IPS-NIHi11 (cell line): ENCODE measurements at places on chromosomes 2 and 18.

GRCh38 chr2:71933467-71934319, 214.0 kb downstream of the CYP26B1 start:
- no peak for DNase-seq

GRCh38 chr2:181784556-181784955, 104.2 kb upstream of the NEUROD1 start:
- DNase-seq, result no peak

- DNase-seq, result no peak
Observed at GRCh38 chr2:85549095-85549494, 10.1 kb downstream of the MAT2A start.

- no peak for DNase-seq
Observed at GRCh38 chr2:179592167-179592936, 269.1 kb downstream of the ZNF385B start.

DNA sequence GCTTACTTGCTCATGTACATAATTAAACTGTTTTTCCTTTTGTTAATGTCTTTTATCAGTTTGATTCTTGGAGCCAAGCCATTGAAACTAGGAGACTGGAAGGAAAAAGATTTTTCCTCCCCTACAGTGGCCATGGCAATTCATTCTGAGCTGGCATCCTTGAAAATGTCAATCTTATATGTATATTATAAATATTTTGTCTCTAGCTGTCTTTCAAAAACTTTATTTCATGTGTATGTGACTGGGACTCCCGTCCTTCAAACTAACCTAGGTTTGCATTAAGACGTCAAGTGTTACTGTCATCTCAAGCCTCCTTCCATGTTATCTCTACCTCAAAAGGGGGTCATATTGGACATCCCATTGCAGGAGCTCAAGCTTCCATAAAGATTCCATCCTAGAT, 280.4 kb downstream of the HRH4 start:
- no peak for DNase-seq

DNA sequence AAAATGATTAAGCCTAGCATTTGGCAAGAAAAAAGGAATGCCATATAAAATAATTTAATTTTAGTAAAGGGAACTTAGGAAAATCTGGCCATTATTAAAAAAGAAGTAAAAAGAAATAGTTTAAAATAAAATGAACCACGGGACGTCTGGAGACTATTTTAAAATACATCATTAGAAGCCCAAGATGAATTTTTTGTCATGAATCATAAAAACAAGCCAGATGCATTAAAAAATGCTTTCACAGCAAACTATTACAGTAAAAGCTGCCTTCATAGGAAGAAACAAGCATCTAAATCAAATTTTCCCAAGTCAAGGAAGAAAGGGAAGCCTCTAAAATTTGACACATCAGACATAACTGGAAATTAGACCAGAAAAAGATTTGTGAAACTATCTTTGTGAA, 33.0 kb downstream of the COL5A2 start:
- no peak for DNase-seq

- no peak for DNase-seq
Observed at GRCh38 chr2:45869165-45869501, 217.7 kb downstream of the PRKCE start.

DNA sequence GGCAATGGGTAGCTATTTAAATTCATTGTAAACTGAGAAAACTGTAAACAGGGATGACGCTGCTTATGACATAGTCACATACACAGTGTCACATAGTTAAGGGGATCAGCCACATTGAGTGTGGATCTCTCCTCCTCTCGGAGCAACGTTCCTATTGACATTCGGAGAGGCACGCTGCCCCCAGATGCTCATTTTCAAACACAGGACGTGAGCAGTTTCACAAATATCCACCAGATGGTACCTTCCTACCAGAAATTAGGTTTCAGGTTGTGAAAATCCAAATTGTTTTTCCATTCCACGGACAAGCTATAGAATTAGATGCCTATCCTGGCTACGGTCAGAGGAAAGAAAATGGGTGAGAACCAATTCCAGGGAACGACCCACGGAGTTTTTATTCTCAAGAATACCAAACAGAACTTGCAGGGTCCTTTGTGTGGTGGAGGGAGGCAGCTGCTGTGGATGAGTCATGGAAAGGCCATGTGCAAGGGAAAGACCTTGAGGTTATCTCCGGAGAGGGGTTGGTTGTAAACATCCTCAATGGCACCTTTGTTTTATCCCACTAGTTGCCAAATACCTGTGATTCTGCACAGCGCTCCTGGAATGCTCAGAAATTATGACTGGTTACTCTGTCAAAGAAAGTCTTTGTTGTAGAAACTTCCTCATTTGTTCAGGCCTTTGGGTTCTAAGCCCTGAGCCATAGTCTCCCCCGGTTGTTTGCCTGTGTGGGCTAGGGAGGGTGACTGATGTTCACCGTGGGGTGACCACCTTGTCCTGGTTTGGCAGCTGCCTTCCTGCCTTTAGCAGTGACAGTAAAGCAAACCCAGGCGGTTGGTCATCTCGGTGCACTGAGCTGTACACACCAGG, 88.0 kb downstream of the ACTR3 start:
- peak; percentile 43 for DNase-seq

GRCh38 chr2:121191191-121192170, 93.5 kb downstream of the TFCP2L1 start:
- no peak for DNase-seq

DNA sequence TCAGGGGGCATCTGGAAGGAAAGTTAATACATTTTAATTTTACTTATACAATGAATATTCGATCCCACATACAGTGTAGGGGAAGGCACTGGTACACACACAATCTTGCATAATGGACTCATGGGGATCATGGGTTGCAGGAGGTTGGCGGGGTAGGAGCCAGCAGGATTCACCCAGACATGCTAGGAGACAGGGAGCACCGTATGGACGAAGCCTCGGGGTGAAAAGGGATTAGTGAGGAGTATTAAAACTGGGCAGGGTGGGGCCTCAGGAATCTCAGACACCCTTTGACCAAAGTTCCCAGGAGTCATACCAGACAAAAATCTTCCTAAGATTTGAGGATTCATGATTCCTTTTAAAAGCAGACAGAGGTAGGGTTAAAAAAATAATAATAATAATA, 140.8 kb downstream of the BCL11A start:
- no peak for DNase-seq

DNA sequence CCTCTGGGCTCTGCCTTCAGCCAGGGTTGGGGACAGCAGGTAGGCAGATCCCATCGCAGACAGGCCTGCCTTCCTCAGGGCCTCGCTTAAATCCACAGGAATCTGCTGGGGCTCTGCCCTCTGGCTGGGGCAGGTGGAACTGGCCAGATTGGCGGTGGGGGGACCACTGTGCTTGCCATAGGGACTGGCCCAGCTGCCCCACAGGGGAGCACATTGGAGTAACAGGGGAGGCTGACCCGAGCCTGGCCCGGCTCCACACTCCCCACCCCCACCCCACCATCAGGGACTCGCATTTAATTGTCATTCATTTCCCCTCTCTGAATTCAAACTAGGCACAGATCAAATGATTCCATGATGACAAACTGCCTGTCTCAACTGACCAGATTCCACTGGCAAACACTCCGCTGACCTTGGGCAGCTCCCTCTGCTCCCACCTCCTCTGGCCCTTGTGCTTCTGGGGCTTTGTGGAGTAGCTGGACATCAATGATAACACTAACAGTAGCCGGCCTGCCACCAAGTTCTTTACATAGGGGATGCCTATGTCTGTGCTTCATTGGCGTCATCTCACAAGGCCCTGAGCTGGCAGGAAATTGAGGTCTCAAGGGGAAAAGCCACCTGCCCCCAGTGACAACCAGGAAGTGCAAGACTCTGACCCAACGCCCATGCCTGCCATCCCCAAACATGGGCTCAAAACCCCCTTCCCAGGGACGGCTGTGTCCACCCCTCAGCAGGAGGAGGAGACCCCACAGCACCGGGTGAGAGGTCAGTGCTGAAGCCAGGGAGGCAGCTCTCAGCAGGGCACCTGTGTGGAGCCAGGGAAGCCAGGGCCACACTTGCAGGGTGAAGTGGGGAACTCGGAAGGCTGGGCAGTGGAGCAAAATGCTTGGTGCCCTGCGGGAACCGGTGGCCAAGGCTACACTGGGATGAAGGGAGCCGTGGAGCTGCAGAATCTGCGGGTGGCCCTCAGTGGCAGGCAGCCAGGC, 2.1 kb upstream of the B3GNT7 start:
- peak; percentile 81 for DNase-seq

DNA sequence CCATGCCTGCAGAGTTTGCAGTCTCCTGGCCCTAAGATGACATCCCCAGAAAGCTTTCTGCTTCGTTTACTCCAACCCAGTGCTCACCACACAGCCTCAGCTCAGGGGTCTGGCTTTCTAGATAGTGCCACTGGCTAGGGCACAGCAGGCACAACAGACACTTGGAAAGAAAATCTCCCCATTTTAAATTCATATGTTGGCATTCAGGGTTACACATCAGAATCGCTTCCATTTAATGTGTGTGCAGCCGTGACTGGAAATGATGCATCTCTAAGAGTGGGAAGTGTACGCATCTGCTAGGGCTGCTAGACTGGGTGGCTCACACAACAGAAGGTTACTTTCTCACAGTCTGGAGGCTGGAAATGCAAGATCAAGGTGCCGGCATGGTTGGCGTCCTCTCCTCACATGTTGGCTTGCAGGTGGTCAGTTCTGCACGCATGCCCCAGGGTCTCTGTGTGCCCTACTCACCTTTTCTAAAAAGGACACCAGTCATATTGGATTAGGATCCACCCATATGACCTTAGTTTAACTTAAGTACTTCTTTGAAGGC, 329.4 kb upstream of the RAB12 start:
- DNase-seq, result no peak

DNA sequence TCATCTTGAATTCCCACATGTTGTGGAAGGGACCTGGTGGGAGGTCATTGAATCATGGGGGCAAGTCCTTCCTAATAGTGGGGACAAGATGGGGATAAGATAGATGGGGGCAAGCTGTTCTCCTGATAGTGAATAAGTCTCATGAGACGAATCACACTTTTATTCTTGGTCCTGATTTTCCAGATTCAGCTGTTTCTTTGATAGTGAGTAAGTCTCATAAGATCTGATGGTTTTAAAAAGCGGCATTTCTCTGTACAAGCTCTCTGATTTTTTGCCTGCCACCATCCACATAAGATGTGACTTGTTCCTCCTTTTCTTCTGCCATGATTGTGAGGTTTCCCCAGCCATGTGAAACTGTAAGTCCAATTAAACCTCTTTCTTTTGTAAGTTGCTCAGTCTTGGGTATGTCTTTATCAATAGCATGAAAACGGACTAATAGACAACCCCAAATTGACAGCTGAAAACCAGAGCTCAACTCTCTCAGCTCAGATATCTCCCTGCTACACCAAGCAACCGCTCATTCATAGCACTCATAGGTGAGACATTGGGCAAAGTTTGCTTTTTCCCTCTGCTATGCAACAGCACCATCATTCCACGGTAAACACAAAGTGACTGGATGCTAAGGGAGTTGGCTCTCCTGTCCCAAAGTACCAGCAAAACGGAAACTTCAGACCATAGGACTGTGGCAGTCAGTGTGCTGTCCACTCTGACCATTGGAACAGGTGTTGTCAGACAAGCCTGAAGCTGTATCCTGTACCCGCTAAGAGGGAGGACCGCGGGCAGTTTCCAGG, 44.9 kb upstream of the TBC1D8 start:
- DNase-seq, result no peak

DNA sequence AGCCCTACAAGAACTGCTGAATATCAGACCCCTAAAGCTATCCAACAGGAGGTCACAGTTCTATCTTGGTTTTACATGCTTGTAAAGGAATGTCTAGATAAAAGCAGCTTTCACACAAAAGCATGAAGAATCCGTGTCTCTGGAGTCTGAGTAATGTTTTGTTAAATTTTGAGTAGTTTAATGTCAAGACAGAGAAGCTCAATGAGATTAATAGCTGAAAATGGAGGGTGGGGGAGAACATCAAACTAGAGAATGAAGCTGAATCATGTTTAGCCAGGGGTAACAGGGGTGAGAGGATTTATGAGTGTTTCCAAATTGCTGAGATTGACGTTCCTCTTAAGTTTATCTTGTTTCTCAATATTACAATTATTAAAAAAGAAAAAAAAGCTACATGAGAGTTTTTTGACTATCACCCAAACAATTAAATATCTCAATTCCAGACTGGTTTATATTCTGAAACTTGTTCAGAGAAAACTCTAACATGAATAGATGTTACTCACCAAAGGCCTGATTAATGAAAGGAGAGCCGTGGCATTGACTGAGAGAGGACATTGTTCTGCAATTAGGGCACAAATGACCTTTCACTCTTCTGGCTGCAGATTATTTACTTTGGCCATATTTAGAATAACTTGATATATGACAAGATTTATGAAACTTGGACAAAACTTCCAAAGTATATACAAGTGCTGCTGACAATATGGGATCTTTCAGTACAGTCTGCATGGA, 266.4 kb upstream of the ETAA1 start:
- no peak for DNase-seq

DNA sequence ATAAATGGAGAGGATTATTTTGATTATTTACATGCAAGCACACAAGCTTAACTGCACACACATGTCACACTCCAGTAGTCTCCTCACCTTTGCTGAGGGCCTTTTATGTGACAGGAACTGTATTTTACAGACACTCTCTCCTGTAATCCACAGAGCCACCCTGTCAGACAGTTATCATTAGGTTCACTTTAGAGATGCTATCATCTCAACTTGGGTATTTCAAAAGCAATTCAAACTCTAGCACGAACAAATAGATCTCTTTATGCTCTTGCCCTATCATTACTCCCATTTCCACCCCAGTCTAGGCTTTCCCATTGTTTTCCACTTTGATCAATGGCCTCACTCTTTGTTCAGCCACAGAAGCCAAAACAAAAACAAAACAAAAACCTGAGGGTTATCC, 281.2 kb upstream of the EPHA4 start:
- no peak for DNase-seq

GRCh38 chr2:151237422-151238025, 24.1 kb downstream of the RBM43 start:
- peak; percentile 10 for DNase-seq
